ENCODE measurements at places on chromosomes 3 and 15.

GRCh38 chr3:193782276-193782647 is 189.3 kb downstream of the OPA1 start:
- DNase-seq = no peak

DNA sequence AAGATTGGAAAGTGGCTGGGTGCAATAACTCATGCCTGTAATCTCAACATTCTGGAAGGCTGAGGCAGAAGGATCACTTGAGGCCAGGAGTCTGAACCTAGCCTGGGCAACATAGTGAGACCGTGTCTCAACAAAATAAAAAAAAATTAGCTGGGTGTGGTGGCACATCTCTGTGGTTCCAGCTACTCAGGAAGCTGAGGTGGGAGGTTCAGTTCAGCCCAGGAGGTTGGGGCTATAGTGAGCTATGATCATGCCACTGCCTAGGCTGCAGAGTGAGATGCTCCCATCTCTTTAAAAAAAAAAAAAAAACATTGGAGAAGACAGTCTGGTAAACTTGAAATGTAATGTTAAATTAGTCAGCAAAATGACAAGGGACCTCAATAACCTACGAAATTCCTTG is 57.9 kb downstream of the STAG1 start:
- no peak for DNase-seq

DNA sequence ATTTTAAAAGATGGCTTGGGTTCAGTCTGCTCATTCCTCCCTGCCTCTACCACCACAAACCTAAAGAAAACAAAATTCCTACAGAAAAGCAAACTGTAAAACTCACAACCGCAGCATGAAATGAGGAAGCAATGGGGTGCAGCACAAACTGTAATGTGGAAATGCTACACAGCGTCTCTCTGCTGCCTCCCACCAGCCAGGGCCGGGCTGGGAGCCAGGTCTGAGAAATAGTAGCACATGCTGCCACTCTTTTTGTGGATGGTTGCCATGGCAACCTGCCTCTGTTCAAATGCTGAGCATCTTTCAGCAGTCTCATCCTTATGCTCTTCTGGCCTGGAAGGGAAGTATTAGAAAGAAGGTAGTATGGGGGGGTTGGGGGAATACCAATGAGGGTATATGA is 55.4 kb downstream of the EOMES start:
- DNase-seq = peak; percentile 77

- DNase-seq = no peak
These were observed 144.5 kb upstream of the BCL6 start for GRCh38 chr3:187889601-187890404.

GRCh38 chr3:67123914-67124313 is 125.8 kb downstream of the KBTBD8 start:
- DNase-seq = no peak

DNA sequence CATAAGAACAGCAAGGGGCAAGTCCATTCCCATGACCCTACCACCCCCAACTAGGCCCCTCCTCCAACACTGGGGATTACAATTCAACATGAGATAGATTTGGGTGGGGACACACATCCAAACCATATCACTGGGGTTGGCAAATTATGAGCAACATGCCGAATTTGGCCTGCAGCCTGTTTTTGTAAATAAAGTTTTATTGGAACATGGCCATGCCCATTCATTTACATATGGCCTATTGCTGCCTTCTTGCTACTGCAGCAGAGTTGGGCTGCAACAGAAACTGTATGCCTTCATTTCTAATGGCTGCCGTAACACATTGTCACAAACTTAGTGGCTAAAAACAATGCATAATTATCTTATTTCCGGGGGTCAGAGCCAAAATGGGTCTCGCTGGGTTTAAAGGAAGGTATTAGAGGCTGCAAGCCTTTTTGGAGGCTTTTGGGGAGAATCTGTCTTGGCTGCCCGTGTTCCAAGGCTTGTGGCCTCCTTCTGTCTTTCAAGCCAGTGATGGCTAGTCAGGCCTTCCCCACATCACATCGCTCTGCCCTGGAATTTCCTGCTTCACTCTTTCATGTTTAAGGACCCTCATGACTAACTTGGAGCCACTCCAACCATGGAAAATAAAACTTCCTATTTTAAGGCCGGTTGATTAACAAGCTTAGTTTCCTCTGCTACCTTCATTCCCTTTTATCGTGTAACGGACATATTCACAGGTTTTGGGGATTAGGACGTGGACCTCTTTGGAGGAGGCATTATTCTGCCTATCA is 428.5 kb upstream of the PROK2 start:
- DNase-seq = no peak

GRCh38 chr3:127307112-127307835 is 19.4 kb upstream of the PRR20G start:
- DNase-seq = no peak

GRCh38 chr3:111315930-111316587 is 225.9 kb upstream of the CD96 start:
- no peak for DNase-seq

- DNase-seq = peak; percentile 75
These were observed 1.2 kb upstream of the ADCY5 start for GRCh38 chr3:123449997-123450604.

GRCh38 chr3:41593774-41594173 is 368.1 kb downstream of the ULK4 start:
- no peak for DNase-seq

- DNase-seq = no peak
These were observed 87.9 kb upstream of the SLC24A5 start for GRCh38 chr15:48032911-48033310.

GRCh38 chr15:80567721-80568157 is 127.4 kb upstream of the ABHD17C start:
- DNase-seq = peak; percentile 69

- no peak for DNase-seq
These were observed 44.4 kb upstream of the PSMD6 start for GRCh38 chr3:64067506-64068346.

Measured in ecto neural progenitor cell (in vitro differentiated cells).